HFF-Myc (cell line): ENCODE measurements at places on chromosomes 5 and 9.
A peak's percentile ranks its signal among the peaks of the same experiment; 100 is the strongest.

- no peak for DNase-seq
These were observed 5.0 kb downstream of the PAEP start for GRCh38 chr9:135566552-135566951.

- no peak for DNase-seq
These were observed 165.2 kb downstream of the SLC25A46 start for GRCh38 chr5:110903966-110904365.

DNA sequence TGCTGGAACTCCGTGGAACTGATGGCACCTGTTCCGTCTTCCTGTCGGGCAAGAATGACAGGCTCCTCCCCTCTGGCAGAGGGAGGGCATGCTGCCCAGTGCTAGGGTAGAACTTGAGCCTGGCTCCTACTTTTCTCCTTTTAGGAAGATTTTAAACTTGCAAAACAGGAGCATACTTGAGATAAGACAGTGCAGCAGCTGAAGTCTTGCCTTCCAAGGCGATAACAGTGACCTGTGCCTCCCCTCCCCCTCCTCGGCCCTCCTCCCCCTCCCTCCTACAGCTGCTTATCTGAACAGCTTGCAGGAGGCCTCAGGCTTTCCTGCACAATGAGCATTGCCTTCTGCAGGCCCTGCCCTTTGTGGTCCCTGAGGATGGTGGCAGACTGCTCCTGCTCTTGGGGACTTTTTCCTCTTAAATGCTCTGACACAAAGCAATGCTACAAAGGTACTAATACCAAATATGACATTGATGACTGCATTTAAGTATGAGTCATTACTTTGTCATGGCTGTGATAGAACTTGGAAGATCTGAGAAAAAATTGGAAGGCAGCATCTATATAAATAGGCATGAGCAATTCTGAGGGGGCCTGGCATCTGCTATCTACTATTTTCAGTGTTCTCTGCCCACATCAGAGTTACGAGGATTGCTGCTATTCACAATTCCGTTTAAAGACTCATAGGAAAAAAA is 2.0 kb downstream of the GADD45G start:
- DNase-seq, result no peak

DNA sequence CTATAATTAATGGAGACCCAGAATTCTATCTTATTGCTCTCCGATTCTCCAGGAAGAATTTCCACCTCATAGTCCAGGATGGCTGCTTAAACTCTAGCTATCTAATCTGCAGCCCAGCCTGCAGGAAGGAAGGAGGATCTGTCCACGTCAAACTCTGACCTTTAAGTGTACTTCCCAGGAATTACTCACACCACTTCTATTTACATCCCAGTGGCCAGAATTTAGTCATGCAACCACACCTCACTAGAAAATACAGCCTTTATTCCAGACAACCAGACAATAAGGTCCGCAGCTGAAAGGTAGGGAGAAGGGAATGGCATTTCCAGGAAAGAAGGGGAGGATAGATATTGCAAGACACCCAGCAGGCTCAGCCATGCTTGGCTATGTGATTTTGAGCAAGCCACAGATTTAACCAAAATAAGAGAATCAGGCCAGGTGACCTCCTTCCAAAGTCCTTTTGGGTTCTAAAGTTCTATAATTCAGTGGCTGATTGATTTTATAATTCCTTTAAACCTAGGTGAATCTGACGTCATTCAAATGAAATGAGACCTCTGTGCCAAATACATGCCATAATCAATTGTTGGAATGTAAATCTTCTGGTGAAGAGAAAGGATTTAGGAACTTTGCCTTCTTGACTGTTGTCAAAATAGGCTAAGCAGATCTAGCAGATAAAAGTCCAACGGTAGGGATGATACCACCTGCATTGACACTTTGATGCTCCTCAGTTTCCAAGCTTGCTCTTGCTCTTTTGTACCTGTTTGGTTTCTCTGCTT is 3.7 kb upstream of the DENND1A start:
- DNase-seq, result peak; percentile 53

DNA sequence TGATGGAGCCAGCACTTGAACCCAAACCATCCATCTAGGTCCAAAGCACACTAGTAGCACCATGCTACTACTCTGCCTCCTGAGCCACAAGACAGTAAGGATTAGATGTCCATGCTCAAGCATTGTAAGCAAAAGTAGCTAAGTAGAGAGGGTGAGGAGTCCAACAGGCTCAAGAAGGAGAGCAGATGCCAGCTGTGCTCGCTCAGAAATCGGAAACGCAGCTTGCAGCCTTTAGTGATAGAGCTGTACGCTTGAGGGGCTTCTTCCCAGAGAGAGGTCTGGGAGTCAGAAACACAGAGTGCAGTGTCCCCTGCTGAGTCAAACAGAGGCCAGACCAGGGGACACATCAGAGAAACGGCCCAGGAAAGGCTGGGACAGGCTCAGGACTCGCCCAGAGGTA is 32.7 kb upstream of the GABRP start:
- DNase-seq, result no peak

DNA sequence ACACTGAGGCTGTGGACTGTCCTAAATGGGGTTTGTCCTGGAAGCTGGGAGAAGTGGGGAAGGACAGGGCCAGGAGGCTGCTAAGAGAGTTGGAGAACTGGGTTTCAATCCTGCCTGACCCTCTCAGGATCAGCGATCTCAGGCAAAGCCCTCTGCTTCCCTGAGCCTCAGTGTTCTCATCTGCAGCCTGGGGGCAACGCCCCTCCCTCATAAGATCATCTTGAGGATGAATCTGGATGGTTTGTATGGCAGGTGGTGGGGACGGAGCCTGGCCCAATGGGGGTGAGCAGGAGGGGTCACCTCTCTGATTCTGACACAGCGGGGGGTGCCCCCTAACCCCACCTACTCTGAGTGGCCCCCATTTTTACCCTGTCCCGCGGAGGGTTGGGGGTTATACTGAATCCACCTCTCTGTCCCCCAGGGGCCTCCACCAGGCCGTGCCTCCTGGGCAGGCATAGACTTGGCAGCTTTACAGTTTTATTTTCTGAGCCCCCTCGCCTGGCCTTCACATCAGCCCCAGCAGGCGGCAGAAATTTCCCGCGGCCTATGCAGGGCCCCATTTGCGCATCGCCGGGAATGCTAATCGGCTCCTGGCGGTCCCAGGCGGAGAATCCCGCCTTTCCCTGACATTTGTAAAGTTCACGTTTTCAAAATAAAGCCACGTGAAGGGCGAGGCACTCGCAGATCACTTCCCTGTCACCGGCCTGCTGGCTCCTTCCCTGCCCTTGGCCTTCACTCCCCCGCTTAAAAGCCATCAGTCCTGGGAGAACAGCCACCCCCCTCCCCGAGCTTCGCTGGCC is 17.8 kb upstream of the LAMC3 start:
- DNase-seq, result no peak

GRCh38 chr5:100856462-100856861 is 46.6 kb downstream of the ST8SIA4 start:
- DNase-seq, result no peak

DNA sequence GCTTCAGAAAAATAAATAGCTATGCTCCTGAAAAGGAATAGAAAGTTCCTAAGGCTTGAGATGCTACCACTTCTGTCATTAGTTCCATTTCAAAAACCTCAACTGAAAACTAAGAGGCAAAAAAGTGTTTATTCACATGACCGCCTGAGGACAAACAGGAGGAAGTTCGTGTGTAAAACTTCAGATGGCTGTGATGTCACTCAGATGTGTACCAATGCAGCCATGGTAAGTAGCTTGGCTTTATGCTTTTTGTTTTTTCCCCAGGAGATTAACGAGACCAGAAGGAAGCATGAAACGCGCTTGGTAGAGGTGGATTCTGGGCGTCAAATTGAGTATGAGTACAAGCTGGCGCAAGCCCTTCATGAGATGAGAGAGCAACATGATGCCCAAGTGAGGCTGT is 33.0 kb downstream of the LMNB1 start:
- no peak for DNase-seq

DNA sequence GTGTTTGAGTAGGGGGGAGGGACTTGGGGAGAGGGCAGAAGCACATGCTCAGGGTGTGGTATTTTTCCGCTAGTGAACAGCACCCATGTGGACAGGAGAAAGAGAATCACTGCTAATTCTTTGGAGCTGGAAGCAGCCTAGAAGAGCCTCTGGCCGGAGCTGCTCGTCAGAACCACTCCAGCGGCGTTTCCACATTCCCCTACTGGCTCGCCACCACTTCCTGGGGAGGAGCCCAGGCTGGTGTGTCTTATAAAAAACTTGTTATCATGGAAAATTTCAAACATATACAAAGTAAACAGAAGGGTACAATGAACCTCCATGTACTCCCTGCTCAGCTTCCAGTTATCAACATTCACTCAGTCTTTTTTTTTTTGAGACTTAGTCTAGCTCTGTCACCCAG is 26.7 kb downstream of the LHX2 start:
- no peak for DNase-seq

DNA sequence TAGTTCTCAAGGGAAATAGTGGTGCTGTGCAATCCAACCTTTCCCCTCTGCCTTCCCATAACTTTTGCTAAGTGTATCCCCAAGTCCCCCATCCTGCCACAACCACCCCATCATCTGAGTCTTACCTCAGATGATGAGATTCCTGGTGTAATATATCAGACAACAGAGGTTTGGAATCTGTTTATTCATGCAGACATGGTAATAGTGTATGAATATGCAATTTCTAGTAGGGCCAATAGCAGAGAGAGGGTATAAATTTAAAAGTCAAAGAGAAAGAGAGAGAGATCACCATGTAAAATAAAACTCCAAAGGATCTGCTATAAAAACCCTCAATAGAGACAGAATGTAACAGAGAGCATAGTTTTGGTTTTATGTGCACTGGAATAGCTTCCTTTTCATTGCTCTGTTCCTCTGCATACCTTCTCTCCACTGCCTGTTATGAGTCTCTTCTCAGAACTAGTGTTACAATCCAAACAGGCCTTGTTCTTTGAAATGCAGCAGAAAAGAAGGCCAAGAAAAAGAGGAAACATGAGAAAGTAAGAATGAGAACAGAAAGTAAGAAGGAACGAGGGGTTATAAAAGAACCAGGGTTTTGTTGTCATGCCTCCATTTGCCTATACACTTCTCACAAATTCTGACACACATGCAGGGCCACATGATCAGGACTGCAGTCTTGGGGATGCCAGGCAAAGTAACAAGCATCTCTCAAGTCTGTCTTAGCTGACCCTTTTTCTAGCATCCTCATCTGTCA is 278.0 kb downstream of the CETN3 start:
- no peak for DNase-seq
